Activated T-cell treated with anti-CD3 and anti-CD28 coated beads for 24 hours (primary cell): ENCODE measurements at places on chromosomes 2 and 18.

GRCh38 chr18:35618696-35619095, 37.2 kb downstream of the GALNT1 start:
- DNase-seq = no peak

DNA sequence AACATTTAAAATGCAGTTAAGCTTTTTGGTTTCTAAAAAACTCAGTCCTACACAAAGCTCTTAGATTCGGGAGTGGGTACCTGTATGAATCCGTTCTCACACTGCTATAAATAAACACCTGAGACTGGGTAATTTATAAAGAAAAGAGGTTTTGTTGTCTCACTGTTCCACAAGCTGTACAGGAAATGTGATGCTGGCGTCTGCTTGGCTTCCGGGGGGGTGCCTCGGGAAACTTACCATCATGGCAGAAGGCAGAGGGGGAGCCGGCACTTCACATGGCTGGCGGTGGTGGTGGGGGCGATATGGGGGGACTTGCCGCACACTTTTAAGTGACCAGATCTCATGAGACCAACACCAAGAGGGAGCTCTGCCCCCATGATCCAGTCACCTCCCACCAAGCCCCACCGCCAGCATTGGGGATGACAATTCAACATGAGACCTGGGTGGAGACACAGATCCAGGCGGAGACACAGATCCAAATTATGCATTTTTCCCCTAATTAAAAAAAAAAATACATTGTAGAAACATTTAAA, 222.5 kb downstream of the GBX2 start:
- DNase-seq = no peak

DNA sequence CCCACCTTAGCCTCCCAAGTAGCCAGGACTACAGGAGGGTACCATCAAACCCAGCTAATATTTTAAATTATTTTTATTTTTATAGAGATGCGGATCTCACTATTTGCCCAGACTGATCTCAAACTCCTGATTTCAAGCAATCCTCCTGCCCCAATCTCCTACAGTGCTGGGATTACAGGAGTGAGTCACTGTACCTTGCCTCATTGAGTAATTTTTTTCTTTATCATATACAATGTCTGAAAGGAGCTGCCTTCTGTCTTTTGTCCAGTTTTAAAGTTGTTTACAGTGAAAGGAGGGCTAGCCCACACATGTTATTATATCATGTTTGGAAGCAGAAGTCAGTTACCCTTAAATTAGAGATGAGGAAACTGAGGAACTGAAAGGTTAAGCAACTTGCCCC, 32.5 kb downstream of the PRKRA start:
- no peak for DNase-seq

GRCh38 chr2:21367421-21367820, 243.7 kb downstream of the TDRD15 start:
- no peak for DNase-seq

DNA sequence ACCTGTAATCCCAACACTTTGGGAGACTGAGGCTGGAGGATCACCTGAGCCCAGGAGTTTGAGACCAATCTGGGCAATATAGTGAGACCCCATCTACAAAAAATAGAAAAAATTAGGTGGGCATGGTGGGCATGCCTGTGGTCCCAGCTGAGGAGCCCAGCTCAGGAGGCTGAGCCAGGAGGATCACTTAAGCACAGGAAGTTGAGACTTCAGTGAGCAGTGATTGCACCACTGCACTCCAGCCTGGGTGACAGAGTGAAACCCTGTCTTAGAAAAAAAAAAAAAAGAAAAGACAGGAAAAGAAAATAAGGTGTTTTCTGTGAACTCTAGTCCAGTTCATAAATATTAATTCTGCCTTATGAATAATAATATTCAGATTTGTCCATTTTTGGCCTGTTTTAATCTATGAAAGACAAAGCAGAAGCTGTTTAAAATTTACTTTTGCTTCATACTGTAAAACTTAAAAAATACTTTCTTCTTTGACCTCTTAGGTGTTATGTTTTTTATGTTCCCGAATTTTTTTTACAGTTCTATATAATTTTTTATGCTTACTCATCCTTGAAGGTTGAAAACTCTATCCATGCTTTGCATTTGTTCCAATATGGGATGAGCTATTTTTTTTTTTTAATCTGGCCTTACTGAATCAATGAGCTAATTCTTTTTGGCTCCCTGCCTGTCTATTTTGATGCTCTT, 8.4 kb upstream of the ANXA4 start:
- DNase-seq = no peak

- DNase-seq = no peak
These were observed 69.9 kb downstream of the LIMS1 start for GRCh38 chr2:108604196-108604595.

GRCh38 chr18:44320619-44321460, 359.8 kb upstream of the SETBP1 start:
- no peak for DNase-seq

- no peak for DNase-seq
These were observed 55.9 kb downstream of the RELCH start for GRCh38 chr18:62242955-62243354.

- no peak for DNase-seq
These were observed 70.0 kb downstream of the SCG2 start for GRCh38 chr2:223532161-223532560.

GRCh38 chr2:24676493-24676892, 116.7 kb downstream of the PTRHD1 start:
- no peak for DNase-seq

- DNase-seq = no peak
These were observed 992.8 kb upstream of the FANCL start for GRCh38 chr2:59233920-59234319.

DNA sequence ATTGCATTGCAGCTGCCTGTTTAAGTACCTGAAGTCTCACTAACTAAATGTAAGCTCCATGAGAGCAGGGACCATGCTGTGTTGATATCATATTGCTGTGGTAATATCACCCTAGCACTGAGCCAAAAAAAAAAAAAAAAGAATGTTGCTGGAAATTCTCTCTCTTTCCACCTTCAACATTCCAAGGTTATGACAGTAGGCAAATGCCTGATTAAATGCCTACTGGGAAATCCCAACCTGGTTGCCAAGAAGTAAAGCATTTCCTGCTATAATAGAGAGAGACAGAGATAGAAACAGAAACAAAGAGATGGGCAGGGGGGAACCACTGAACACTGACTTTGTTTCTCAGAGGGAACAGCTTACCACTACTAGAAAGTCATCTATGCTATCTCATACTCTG, 1604.2 kb downstream of the LRP1B start:
- no peak for DNase-seq

GRCh38 chr2:192029089-192029488, 165.6 kb downstream of the TMEFF2 start:
- DNase-seq = no peak

GRCh38 chr2:30249354-30249753, 18.0 kb downstream of the LBH start:
- no peak for DNase-seq

GRCh38 chr2:203327901-203328759, at the start of gene ABI2:
Gene ABI2 (plus strand): TSS chr2:203328394. CDS start chr2:203328515, 121 bp downstream.
- peak; percentile 61 for DNase-seq
